ENCODE measurements at places on chromosomes 16 and 17. TPM values are rescaled to one million over a fixed set of nuclear protein-coding genes. Genes with fewer than 3 reads are reported as not detected.

The FN3K gene
- total RNA-seq, result 7.0 TPM

The ZG16 gene
- not detected for total RNA-seq

The TNK1 gene
- total RNA-seq, result 5.3 TPM

The C16orf54 gene
- 19.5 TPM for total RNA-seq

The HSF4 gene
- total RNA-seq, result 26.0 TPM
